Stimulated activated CD8-positive, alpha-beta memory T cell treated with anti-CD3 and anti-CD28 coated beads, Interleukin-4, amount 100 ng/mL, for 24 hours (primary cell): ENCODE measurements at places on chromosomes 1 and 21.

- no peak for DNase-seq
Measured at GRCh38 chr1:89069951-89070350, 4.9 kb upstream of the GBP1 start.

DNA sequence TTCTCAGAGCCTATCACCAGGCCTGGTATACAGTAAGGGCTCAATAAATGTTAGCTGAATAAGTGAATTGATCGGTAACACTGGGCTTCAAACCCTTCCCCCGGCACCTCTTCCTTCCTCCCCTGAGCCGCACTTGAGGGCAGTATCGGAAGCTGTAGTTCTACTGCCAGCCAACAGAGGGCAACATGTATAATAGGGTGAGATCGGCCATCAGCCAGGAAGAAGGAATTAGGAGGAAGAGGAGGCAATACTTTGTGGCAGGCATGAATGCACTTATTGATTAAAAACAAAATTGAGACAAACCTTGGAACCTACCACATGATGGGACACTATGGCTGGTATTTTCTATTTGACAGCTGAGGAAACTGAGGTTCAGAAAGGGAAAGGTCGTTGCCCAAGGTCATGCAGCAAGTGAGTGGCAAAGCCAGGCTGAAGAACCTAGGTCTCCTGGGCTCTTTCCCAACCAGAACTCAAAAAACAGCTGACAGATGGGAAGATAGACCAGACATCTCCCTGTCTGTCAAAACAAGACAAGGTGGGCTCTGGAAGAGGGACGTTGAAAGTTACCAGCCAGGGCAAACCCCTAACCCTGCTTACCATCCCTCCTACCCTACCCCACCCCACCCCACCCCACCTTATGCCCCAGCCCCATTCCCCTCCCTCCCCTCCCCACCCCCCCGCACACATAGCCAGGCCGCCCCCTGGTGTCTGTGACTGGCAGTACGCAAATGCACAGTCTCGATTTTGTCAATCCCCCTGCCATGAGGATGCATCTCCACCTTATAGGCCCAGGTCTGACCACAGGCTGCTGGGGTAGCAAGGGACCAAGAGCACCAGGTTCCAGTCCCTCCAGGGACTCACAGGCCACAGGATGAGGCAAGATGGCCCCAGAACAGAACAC lies 107.3 kb upstream of the RUNX3 start:
- peak; percentile 46 for DNase-seq

- peak; percentile 38 for DNase-seq
Measured at GRCh38 chr1:2554621-2555387, 1.4 kb upstream of the TNFRSF14 start.

DNA sequence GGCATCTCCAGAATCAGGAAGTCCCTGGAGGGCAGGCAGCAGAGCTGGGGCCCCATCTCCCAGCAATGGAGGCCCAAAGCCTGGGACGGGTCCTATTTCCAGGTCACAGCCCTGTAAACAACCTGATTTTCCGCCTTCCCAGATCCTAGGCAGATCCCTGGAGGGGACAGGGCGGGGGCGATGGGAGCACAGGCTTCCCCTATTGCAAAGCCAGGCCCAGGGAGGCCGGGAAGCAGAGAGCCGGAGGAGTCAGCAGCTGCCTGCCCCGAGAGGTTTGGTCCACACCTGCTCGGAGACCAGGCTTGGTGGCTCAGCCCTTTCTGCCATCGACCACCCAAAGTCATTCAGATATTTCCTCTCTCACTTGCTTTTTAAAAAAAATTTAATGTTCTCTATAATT lies 29.2 kb downstream of the CASZ1 start:
- DNase-seq: no peak

DNA sequence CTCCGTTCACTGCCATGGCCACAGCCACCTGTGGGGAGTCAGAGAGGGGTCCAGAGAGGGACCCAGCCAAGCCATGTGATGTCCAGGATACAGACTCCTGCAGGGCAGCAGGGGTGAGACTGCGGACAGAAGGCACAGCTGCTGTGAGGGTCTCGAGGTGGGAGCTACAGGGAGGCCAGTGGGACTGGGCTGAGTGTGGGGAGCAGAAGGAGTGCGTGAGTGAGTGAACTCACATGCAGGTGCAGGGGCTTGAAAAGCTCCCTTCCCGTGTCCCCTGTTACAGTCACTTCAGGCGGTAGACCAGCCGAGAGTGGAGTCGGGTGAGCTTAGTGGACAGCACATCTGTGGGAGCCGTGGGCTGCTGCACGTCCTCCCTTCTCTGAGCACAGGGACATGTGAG lies 42.4 kb downstream of the S100B start:
- DNase-seq: no peak

GRCh38 chr1:17108786-17109185 lies 10.5 kb downstream of the PADI2 start:
- no peak for DNase-seq

- DNase-seq: no peak
Measured at GRCh38 chr1:50591598-50591997, 168.4 kb upstream of the DMRTA2 start.

DNA sequence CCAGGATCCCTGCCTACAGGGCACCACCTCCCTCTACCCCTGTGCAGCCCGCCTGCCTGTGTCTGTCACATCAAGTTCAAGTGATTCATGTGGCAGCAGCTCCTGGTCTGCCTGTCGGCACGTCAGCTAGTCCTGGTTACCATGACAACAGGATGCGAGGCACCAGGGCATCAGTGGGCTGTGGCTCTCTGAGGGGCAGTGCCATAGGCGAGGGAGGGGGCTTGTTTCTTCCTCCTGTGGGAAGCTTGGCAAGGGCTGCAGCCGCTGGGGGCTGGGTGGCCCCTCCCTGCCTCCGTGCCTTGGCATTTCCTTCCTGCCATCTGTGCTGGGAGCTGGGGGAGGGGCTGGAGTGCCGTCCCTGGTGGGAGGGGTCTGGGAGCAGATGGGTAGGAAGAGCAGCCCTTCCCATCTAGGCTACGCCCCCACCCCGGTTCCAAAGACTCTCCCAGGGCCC lies 43.1 kb downstream of the FOXO6 start:
- DNase-seq: no peak

- DNase-seq: no peak
Measured at GRCh38 chr1:19345391-19345790, 33.3 kb downstream of the SLC66A1 start.

- no peak for DNase-seq
Measured at GRCh38 chr1:221469476-221469875, 272.4 kb downstream of the DUSP10 start.

GRCh38 chr1:206693029-206693428 lies 8.3 kb downstream of the MAPKAPK2 start:
- DNase-seq: no peak

GRCh38 chr1:12232221-12232620 lies 2.4 kb downstream of the VPS13D start:
- DNase-seq: no peak

GRCh38 chr1:204417074-204417997 lies 5.7 kb upstream of the PPP1R15B start:
- no peak for DNase-seq

GRCh38 chr1:4978660-4979390 lies 324.4 kb downstream of the AJAP1 start:
- no peak for DNase-seq

- no peak for DNase-seq
Measured at GRCh38 chr1:177278626-177279390, 108.0 kb downstream of the BRINP2 start.

DNA sequence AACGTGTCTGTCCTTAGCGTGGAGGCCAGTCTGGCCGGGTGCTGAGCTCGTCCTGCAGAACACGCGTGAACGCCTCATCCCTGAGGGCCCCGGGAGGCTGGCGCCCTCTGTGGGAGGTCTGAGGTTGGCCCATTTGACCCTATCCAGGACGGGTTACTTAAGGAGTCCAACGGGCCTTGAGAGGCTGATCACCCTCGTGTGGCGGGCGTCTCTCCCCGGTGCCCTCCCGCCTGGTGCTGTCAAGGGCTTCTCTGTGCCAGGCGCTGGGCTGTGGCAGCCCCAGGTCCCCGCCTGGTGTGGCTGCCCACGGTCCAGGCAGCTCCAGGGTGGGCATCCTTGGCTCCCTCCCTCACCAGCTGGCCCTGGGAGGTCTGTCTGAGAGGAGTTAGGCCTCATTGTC lies 9.7 kb downstream of the SKI start:
- DNase-seq: no peak
